ENCODE measurements at places on chromosomes 1 and 21. TPM values are rescaled to one million over a fixed set of nuclear protein-coding genes. Genes with fewer than 3 reads are reported as not detected.

KIAA1614 gene
- total RNA-seq, result 0.32 TPM

LGR6 gene
- total RNA-seq, result not detected

DNA sequence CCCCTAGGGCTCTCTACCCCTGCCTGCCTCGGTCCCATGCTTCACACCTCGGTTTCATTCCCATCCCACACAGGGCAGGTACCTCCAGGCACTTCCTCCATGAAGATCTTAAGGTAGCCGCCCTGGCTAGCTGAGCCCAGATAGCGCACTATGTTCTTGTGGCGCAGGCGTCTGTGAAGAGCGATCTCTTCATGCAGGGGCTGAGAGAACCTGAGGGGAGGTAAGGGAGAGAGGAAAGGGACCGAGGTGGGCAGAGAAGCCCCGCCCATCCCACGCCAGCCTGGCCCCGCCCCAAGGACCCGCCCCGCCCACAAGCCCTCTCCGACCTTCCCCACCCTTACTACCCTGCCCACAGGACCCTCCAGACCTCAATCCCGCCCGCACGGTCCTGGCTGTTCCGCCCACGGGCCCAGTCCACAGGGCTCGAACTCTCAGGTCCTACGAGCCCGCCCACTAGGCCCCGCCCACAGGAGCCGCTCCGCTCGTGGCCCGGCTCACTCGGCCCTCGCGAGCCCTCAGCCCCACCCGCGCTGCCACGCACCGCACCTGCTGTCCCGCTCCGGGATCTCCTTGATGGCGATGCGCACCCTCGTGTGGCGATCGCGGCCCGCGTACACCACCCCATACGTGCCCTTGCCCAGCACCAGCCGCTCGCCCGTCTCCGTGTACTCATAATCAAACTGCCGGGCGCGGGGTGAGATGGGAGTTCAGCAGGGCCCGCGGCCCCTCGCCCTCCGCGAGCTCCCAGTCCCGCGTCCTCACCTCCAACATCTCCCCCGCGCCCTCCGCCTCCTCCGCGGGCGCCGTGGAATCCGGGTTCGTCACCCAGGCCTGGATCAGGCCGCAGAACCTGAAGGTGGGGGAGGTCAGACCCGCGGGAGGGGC is 6.4 kb downstream of the MAP3K6 start:
- no peak for DNase-seq

- no peak for DNase-seq
Observed at GRCh38 chr1:202029727-202030126, 19.3 kb downstream of the ELF3 start.

DNA sequence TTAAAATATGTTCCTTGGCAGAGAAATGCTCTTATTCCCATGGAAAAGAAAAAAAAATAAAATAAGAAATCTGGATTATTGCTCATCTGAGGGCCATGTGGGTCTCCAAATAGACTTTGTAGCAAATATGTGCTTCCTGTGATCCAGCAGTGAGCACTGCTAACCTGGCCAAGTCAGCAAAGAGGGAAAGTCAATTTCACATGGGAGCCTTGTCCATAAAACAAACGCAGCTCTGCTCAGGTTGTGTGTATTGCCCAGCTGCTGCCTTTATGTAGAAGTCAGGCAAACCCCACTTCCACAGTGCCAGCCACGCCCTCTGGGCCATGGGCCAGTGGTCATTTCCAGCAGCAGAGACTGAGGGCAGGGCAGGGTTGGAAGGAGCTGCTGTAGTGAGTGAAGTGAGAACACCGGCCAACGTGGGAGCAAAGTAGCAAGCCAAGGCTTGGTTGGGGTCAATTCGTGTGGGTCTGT is 174.3 kb downstream of the LYPLAL1 start:
- peak; percentile 83 for DNase-seq

DNA sequence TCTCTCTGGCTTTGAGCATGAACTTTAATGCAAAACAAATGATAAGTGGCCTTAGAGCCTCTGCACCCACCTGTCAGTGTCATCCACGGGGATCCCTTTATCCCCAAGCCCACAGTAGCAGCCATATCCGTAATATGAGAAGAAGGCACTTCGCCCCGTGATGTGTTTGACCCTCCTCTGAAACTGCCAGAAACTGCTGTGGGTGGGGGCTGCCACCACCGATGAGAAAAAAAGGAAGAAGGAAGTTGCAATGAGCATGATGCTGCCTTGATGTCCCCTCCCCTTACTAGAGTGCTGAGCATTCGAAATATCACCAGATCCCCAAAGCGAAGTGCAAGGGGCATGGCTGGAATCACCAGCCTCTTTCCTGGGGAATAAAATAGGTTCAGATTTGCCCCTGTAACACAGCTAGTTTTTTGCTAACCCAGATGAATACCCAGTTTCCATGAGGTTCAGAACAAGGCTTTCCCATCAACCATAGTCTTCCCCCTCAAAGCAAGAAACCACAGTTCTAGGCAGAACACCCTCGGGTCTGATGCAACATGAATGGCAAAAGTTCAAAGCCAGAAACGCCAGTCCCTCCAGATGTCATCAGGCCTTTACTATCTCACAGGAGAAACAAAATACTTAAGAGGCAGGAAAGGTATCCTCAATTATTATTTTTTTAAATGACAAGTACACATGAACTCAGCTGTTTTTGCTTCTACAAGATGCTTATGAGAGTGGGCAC is 10.8 kb upstream of the UBXN10 start:
- no peak for DNase-seq

KRTAP19-1 gene
- not detected for total RNA-seq

DNA sequence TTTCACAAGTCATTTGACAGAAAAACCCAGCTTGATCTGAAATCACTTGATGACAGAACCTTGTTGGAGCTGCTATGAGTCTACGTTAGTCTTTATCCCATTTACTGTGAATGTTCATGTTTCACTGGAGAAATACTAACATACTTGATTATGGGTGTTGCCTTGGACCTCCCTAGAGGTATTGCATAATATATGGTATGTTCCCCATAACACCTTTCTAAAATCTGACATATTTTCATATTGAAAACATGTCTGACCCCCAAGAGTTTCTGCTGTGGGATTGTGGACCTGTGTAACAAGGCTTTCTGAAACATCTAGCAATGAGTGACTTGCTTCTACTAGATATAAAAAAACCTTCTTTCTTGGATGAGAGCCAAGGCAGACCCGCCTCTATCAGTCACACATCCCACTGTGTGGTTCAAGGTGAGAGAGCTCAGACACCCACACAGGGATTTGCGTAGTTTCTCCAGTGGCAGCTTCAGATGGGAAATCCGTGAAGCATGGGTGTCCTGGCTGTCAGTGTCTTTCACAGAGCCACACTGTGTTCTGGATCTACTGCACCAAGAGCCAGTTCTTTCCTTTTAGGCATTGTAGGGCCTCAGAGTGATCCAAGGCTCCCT is 4.6 kb downstream of the NENF start:
- no peak for DNase-seq

DNA sequence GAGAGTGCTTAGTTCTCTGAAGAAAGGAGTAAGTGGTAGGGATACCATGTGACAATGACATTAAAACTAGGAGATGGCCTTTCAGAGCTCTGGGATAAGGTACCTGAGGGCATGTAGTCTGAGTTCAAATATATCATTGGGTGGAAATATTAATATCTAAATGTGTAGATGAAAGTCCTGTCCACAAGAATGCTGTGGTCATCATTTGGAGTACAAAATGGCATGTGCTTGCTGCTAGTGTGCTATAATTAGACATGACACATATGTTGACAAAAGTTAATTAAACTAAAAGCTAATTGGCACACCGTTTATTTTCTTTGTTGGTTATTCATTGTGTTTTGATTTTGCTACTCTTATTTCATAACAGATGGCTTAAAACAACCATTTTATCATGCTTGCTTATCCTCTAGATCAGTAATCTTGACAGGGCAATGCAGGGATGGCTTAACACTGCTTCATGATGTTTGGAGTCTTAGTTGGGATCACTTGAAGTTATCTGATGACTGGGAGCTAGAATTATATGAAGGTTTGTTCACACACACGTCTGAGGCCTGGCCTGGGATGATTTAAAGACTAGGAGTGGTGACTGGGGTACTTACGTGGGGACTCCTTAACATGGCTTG is 31.0 kb downstream of the CC2D1B start:
- no peak for DNase-seq

SLFNL1 gene
- 0.51 TPM for total RNA-seq

DNA sequence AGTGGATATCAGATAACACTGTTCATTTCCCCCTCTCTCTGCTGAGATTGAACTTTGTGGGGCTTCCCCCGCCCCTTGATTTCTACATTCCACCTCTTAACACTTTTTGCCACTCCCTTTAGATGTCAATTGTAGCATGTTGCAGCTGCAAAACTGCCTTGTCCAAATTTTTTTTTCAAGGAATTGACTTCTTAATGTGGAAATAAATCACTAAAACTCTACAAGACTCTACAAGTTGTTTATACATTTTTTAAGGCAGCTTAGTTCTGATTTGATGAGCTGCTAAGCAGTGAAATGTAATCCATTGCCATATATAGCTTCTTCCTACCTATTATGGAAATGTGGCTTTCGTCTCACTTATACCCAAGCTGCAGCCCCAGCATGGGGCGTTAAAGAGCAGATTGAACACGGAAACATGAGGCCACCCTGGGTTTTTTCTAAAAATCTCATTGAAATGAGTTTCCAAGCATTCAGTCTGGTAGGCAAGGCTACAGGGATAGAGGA is 132.2 kb downstream of the SYT2 start:
- DNase-seq, result no peak

DNA sequence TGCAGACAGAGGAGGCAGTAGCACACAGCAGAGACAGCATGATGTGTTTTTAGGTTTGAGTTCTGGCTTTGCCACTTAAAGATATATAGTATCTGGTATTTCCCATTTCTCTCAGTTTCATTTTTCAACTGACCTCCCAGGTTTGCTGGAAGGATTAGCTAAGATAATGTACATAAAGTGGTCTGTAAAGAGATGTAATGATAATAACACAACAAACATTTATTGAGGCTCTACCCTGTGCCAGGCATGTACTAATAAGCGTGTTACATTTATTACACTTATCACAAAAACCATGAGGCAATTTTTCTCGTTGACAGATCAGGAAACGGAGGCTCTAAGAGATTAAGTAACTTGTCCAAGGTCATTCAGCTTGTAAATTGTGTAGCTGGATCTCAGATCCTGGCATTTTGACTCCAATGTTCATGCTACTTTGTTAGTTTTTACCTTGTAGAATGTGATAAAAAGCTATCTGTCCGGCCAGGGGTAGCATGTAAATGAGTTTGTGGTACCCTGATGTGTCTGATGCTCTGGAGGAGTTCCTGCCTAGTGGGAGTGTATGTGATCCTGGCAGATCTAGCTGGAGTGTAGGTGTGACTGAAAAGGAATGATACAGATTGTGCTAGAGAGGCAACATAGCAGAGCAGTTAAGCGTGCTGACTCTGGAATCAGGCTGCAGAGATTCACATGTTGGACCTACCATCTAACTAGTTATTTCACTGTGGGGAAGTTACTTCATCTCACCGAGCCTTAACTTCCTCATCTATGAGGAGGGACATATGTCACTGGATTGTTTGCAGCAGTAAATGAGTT is 146.6 kb downstream of the VPS13D start:
- DNase-seq, result no peak

CCDC27 gene
- total RNA-seq, result not detected

DNA sequence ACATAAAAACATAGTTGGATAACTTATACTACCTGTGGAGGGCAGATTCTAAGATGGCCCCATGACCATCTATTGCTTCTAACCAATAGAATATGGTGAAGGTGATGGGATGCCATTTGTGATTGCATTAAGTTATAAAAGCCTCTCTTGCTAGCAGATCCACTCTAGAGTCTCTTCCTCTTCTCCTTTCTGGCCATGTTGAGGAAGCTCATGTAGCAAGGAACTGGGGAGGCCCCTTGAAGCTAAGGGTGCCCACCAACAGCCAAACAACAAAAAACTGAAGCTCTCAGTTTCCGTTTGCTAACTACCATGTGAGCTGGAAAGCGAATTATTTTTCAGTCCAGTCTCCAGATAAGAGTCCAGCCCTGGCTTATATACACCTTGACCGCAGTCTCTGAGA is 16.0 kb upstream of the AGO1 start:
- no peak for DNase-seq

GRCh38 chr1:62325681-62326080 is 6.4 kb upstream of the KANK4 start:
- DNase-seq, result no peak

DNA sequence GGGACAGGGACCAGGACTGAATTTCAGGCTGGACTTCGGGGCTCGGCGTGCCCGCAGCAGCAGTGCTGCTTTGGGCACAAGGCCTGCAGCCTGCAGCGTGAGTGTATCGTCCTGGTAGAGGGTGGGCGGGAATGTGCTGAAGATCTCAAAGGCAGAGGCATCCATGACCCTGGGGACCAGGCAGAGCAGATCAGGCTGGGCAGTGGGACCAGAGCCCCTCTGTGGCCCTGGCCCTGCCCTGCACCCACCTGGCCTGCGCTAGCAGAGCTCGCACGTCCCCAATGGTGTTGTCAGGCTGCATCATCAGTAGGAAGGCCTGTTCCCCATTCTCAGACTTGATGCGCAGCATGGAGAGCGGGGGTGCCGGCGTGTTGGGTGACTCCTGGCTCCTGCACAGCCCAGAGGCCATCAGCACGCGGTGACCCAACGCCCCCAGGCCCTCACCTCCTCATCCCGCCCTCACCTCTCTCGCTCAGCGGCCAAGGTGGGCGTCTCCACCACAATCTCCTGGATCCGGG is 2.6 kb downstream of the SH3BGRL3 start:
- no peak for DNase-seq

DNA sequence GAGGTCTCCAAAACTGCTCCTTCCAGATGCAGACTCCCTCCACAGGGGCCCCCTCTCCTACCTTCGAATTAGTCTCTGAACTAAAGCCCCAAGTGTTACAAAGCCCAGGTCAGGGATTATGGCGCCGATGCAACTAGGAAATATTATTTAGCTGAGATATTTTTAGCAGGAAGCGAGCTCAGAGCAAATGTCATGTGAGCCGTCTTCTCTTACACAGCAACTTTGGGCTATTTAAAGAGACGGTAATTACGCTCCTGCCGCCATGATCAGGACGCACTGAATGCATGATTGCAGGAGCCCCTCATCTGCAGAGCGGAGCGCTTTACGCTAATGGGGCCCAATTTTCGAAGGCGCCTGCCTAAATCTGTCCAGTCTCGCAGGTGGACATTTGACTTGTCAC is 55.3 kb upstream of the TARDBP start:
- no peak for DNase-seq

Data from pancreas (tissue), 10 donors.